ENCODE measurements at places on chromosomes 6 and 20.
A peak's percentile ranks its signal among the peaks of the same experiment; 100 is the strongest.

- DNase-seq: peak; percentile 16
Measured at GRCh38 chr6:1802491-1803395, 193.0 kb downstream of the FOXC1 start.

DNA sequence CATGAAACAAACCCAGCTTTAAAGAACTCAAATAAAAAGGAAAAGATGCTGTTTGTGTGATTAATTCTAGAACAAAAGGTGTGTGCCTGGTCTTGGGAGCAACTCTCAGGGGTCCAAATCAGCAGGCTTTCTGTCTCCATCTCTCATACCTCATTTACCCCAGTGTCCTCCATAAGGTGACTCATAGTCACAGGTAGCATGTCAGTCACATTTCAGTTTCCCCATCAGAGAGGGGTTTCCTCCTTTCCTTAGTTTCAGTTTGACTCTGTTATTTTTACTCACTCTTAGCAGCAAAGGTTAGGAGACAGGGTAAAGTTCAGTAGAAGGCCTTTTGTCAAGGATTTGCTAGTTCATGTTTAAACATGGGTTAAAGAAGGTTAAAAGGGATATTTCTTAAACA, 46.2 kb downstream of the OGFRL1 start:
- no peak for DNase-seq

DNA sequence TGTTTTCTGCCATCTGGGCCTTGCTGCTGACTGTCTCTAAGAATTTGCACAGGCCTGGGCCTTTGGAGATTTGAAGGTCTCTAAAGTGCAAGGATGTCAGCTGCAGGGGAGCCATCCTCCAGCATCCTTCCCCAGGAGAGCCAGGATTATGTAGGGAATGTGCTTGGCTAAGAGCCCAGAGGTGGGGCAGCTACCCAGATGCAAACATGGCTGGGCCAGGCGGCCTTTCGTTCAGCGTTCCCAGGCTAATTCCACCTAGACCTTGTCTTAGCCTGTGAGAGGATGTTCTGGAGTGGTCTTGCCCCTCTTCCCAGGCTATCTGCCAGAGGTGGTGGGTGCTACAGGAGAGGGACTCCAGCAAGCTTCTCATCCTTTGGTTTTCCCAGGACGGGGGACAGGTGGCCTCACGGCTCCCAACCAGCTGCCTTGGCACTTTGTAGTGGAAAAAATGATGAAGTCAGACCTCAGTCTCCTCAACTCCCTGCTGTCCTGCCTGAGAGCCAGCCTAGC, 7.7 kb upstream of the PTGIS start:
- DNase-seq: peak; percentile 67

DNA sequence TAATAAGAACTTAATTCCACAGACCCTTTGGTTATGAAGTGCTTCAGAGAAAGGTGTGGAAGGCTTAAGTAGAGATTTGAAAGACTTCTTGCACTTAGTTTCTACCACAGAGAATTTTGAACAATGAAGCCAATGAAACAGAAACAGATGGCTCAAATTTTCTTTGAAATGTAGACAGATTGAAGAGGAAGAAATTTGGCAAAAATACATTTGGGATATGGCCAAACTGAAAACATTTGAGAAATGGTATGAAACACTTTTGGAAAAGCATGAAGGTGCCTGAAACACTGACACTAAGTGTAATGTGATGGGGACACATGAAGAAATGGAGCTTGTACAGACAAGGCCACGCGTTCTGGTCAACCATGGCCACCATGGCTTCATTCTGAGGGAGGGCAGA, 272.4 kb upstream of the EXOC2 start:
- DNase-seq: peak; percentile 27

- DNase-seq: peak; percentile 31
Measured at GRCh38 chr20:50110141-50111047, 2.6 kb downstream of the UBE2V1 start.

- no peak for DNase-seq
Measured at GRCh38 chr6:43740321-43740960, 29.6 kb upstream of the VEGFA start.

DNA sequence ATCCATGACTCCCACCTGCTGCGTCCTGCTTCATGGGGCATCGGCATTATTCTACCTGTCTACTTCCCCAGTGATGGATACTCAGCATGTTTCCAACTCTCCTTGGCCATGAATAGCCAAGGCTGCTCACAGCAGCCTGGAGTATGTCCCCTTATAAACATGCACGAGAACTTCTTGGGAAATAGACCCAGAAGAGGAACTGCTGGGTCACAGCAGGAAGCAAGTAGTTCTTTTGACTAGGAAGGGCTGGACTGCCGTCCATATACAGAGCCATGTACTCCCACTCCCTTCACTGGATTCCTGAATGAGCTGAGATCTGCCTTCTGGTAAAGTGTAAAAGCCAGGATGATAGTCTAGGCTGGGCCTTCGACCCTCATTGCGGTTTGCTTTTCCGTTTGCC, 106.3 kb upstream of the KCNK16 start:
- DNase-seq: no peak

- no peak for DNase-seq
Measured at GRCh38 chr6:116695401-116695800, 14.4 kb downstream of the KPNA5 start.

GRCh38 chr20:10739566-10739965, 65.8 kb upstream of the JAG1 start:
- no peak for DNase-seq

GRCh38 chr6:150745896-150746295, 119.6 kb upstream of the MTHFD1L start:
- no peak for DNase-seq

GRCh38 chr20:47785311-47785853, at the start of gene SULF2:
Gene SULF2, minus strand, starts transcription at chr20:47785481. Its CDS starts 28,118 bp downstream, at chr20:47757363.
- DNase-seq: no peak

DNA sequence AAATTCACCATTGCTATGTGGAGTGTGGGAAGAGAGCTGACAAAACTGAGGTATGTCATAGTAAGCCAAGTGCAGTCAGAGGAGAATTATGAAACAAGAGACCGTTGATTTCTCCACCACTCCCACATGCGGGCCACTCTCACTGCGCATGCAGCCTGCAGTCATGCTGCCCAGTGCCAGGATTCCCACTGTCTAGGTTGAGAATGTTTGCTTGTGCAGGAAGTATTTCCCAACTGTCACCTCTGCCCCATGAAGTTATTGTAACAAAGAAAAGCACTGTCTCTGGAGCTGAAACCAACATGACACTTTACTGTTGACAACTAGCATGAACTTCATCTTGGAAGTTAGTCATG, 18.7 kb upstream of the SFT2D1 start:
- no peak for DNase-seq

- no peak for DNase-seq
Measured at GRCh38 chr6:121590916-121591315, 155.5 kb downstream of the GJA1 start.

GRCh38 chr6:169212436-169212835, 41.2 kb downstream of the THBS2 start:
- DNase-seq: peak; percentile 34

DNA sequence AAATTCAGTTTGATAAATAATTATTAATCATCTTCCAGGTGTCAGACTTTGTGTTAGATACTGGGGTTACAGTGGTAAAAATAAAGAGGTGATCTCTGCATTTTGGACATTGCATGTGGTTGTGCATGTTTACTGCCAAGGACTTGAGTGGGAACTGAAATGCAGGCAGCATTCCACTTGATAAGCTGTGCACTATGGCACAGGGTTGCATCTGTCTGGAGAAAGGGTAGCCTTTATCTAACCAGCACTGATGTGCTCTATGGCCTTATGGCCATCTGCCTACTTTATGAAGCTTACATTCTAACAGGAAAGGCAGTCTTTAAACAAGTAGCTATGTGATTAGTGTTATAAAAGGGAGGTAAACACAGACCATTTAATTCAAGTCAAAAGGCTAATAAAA, 53.0 kb upstream of the MLIP start:
- DNase-seq: no peak

DNA sequence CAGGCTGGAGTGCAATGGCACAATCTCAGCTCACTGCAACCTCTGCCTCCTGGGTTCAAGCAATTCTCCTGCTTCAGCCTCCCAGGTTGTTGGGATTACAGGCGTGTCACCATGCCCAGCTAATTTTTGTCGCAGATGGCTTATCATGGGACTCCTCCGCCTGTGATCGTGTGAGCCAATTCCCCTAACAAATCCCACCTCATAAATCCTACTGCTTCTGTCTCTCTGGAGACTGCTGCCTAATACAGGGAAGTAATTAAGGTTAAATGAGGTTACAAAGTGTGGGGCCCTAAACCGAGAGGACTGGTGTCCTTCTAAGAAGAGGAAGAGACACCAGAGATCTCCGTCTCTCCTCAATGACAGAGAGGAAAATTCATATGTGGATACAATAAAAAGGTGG, 52.0 kb downstream of the TRPC4AP start:
- no peak for DNase-seq

DNA sequence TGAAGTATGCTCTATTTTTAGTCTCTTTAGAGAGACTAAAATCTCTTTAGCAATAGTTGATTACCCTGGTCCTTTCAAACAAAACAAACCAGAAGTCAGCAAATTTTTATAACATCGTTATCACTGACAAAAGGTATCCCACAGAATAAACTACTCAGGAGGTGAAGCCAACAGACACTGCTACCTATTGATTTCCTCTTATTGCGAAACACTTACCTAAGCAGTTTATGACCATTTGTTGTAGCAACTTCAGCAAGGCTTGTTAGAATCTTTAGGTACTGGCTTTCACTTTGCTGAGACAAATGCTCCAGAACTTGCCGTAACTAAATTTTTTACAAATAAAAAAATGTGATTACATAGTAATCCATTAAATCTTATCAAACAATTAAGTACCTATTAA, 64.4 kb downstream of the HACE1 start:
- DNase-seq: no peak

GRCh38 chr20:53071833-53072232, 99.7 kb downstream of the TSHZ2 start:
- no peak for DNase-seq

- DNase-seq: peak; percentile 96
Measured at GRCh38 chr6:27814665-27815424, 97.4 kb downstream of the OR2B2 start.

DNA sequence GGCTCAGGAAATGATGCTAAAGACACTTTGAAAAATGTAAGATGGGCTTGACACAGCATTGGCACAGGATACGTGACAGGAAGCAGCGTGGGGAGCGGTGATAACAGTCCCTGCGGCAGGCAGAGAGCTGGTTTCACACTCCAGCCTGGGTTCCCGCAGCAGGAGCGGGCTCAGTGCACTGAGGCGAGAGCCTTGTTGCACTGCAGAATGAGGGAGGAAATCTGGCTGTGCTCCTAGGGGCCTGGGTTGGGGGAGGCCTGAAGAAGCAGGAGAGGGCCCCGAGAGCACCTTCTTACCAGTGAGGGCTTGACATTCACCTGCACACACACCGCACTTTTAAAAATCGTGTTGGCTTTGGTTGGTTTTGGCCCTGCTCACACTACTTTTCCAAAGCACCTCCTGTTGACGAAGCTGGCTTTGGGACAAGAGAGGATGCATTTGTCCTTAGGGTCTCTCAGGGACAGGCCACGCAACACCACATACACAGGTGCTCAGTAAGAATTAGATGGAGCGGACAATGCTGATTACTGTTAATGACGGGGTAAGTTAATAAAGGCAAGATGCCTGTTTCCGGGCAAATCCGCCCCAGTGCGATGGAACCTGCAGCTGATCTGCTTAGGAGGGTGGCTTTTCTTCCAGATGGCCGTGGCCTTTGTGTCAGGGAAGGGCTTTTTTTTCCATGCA, 49.4 kb upstream of the ARMC2 start:
- no peak for DNase-seq

- DNase-seq: no peak
Measured at GRCh38 chr6:104320896-104321295, 538.8 kb downstream of the HACE1 start.

- no peak for DNase-seq
Measured at GRCh38 chr6:139308286-139308916, 16.6 kb upstream of the TXLNB start.

GRCh38 chr6:162814426-162814973, 86.7 kb downstream of the PACRG start:
- no peak for DNase-seq

GRCh38 chr6:4313044-4313686, 177.8 kb upstream of the ECI2 start:
- DNase-seq: peak; percentile 96

DNA sequence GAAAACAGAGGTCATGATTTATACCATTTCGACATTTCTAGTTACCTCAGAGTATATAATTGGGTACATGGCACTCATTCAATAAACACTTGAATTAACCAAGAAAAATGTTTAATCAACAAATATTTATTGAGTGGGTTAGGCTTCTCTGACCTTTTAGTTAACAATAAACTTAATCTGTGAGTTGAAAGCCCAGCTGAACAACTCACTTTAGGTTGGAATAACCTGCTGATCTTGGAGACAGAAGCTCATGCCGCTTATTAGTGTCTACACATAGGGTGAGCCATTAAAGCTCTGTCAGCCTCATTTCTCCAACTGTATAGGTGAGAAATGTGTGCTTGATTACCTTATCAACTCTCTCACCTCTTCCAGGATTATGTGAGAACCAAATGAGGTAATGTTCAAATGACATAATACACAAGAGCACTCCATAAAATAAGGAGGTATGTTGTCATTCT, 98.2 kb upstream of the DTNBP1 start:
- no peak for DNase-seq

DNA sequence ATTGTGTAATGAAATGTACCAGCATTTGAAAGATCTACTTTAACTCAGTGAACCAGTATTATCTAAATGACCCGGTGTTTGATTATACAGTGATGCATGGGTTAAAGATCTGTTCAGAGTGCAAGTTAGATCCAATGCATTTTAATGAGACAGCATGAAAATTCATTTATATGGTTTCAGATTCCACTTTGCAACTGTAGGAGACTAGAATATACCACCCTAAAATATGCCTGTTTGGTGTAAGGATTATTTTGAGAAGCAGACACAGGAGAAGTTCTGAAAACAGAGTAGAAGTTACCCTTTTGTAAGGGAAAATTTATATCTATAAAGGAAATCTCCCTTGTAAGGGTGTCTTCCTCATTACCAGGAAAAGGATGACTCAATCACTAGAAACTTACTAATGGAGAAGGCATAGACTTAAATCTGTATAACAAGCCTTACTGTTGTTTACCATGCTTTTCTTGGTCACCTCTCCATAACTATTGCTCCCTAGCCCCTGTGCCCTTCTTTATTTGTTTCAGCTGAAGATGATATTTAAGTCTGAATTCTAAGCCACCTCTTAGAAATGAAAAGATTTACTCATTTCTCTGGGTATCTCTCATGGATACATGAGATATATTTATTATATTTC, 105.4 kb downstream of the NCOA3 start:
- peak; percentile 67 for DNase-seq

DNA sequence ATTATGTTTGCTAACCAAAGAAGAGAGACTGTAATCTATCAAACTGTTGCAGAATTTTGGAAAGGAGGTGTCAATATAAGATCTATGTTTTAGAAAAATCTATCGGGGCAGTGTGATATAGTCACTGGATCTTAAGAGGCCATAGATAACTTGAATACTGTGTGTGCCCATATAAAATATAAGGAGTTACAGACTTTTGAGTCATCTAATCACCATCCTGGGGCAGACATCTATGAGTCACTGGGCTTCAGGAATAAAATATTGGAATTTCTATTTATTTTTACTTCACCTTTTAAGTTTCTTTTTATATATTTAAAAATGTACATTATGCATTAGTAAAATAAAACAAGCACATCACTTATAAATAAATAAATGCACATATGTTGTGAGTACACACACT, 509.3 kb upstream of the MAN1A1 start:
- peak; percentile 25 for DNase-seq
